ENCODE measurements at places on chromosomes 13 and 19.

DNA sequence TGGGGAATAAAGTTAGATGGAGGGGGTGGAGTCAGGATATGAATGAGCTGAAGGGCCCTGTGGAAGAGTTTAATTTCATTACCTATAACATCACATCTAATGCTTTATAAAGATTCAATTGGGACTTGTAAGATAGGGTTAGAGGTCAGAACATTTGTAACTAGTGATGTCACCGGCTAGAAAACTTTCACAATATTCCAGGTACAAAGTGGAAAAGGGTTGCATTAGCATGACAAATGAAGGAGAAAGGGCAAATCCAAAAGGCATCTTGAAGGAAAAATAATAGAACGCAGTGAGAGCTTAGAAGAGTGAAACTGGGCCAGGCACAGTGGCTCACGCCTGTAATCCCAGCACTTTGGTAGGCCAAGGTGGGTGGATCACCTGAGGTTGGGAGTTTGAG is 7.6 kb downstream of the MBNL2 start:
- no peak for DNase-seq

- no peak for DNase-seq
Observed at GRCh38 chr13:104871456-104871855, 1664.0 kb downstream of the EFNB2 start.

DNA sequence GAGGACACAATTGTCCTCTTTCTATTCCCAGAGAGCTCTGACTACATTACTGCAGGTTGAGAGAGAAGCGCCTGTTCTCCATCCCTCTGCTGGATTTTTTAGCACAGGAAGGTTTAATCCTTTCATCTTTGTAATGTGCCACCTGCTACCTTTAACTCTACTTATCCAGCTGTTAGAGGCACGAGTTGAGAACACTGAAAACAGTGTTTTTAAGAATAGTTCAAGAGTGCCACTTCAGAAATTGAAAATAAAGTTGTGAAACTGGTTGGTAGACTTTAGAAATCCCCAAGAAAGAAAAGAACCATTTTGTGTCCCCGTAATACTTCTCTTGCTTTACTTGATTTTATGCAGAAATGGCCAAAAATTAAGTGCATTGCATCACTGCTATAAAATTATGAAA is 20.6 kb downstream of the FREM2 start:
- no peak for DNase-seq

DNA sequence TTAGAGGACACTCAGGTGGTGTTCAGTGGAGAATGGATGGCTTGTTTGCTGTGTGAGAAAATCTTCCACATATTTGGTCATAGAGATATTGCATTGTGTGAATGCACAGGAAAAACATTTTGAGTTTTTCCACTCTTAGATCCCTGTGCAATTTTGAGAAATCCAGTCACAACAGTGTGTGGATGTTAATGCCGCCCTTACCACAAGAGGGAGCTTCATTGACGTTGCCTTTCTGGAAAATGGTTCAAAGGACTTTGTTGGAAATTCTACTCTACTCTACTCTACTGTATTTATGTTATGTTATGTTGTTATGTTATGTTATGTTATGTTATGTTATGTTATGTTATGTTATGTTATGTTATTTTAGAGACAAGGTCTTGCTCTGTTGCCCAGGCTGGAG is 13.4 kb downstream of the ZNF20 start:
- DNase-seq, result peak; percentile 30

- DNase-seq, result no peak
Observed at GRCh38 chr13:38902551-38902950, 88.1 kb downstream of the STOML3 start.

All from germinal center (tissue), 1 donor.